ENCODE measurements at places on chromosomes 11 and 22. TPM values are rescaled to one million over a fixed set of nuclear protein-coding genes. Genes with fewer than 3 reads are reported as not detected.

DNA sequence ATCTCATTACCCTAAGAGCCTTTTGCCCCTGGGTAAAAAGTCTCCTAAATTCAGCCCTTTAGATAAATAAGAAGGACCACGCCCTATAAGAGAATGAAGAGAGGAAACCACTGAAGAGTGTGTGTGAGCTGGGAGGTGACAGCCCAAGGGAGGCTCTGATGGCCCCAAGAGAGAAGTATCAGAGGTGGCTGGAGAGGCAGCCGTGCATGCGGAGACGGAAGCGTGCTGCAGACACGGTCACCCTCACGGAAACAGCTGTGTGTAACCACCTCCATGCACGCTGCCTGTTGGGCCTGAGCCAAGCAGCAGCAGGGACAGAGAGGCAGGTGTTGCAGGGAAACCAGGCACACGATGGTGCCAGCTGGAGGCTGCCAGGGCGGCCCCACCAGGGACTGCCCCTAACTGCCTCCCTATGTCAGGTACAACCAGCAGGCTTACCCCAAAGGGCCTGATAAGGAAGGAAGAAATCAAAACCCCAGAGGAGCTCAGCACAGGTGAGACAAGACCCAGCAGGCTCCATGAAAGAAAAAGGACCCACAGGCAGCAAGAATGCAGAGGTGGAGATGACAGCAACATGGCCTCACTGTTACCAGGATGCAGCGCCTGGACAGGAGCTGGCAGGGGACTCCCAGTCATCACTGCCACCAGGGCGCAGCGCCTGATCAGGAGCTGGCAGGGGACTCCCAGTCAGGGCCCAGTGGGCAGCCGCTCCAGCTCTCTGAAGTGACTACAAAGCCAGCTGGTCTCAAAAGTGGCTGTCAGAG is 7.8 kb downstream of the LARGE2 start:
- DNase-seq: peak; percentile 33

GRCh38 chr11:79515781-79516180 is 75.0 kb upstream of the TENM4 start:
- no peak for DNase-seq

Gene HTR3A
- not detected for total RNA-seq

Gene APIP
- 16.6 TPM for total RNA-seq

DNA sequence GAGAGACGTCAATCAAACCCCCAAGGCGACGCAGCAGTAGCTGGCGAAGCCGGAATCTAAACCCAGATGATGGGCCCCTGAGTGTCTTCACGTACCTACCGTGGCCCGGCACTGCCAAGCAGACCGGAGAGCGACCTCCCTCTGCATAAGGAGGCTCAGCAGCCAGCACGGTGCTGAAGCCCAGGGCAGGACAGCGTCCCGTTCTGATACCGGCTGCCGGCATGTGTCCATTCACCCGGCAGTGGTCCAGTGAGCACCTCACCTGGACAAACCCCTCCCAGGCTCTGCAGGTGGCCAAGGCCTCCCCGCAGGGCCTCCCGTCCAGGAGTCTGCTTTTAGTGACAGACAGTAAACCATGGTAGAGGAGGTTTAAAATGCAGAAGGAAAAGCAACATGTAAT is 142.0 kb downstream of the BRD1 start:
- no peak for DNase-seq

GRCh38 chr22:50270666-50271394 is 650 bp upstream of the MAPK11 start:
- DNase-seq: no peak

Gene ISX
- total RNA-seq: not detected

DNA sequence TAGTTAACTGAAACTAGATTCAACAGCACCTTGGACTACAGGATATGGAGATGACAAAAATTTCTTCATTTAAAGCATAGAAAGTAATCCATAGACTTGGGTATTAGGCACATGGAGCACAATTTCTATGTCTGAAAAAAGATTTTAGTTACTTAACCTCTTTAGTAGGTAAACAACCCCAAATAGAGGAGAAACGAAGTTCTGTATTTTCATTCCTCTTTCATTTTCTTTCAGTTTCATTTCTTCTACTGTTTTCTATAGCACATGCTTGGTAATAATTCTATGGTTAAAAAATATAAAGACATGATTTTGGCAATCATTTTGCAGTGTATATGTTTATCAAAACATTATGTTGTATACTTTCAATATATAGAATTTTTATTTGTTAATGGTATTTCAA is 99.5 kb downstream of the CASP12 start:
- DNase-seq: no peak

GRCh38 chr11:120509346-120510053 is 2.0 kb upstream of the GRIK4 start:
- DNase-seq: no peak

Gene NTM
- not detected for total RNA-seq

- DNase-seq: no peak
Observed at GRCh38 chr11:69524291-69524882, 42.9 kb downstream of the LINC01488 start.

GRCh38 chr11:69465236-69466000 is 16.0 kb upstream of the LINC01488 start:
- no peak for DNase-seq

Gene SERPING1
- total RNA-seq: 0.51 TPM

GRCh38 chr11:117842131-117842941 is 17.8 kb upstream of the FXYD2 start:
- DNase-seq: no peak

Gene OR10AG1
- total RNA-seq: not detected

DNA sequence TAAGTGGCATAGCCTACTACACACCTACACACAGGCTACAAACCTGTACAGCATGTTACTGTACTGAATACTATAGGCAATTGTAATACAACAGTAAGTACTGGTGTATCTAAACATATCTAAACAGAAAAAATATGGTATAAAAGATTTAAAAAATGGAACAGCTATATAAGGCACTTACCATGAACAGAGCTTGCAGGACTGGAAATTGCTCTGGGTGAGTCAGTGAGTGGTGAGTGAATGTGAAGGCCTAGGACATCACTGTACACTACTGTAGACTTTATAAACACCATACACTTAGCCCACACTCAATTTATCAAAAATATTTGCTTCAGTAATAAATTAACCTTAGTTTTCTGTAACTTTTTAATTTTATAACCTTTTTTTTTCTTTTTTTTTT is 24.7 kb downstream of the PAMR1 start:
- DNase-seq: no peak

GRCh38 chr22:35842519-35842913 is 124.8 kb downstream of the APOL5 start:
- DNase-seq: no peak
